MM.1S (cell line): ENCODE measurements at places on chromosomes 7 and 10.

- DNase-seq: no peak
These were observed 42.4 kb downstream of the TBATA start for GRCh38 chr10:70742537-70743429.

DNA sequence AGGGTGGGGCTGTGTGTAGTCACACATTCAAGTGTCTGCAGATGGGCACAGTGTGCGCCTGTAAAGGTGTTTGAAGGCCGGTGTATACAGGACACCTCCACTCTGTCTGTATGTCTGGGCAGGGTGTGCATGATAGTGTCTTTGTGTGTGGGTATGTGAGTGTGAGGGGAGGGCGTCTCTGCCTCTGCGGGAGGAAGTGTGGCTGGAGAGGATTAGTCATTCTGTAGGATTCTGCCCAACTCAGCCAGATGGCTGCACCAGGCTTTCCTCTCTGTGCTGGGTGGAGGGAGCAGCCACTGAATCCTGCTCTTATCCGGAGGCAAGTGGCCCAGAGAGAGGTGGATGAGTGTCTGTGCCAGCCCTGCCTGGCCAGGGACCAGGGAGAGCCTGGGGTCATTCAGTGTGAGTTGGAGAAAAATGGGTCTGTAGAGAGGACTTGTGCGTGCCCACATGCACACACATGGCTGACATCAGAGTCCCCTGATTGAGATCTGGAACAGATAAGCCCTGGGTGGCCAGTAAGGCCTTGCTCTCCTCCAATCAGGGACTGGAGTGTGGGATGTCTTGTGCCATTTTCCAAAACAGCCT lies 1.7 kb downstream of the SFXN3 start:
- DNase-seq: no peak

DNA sequence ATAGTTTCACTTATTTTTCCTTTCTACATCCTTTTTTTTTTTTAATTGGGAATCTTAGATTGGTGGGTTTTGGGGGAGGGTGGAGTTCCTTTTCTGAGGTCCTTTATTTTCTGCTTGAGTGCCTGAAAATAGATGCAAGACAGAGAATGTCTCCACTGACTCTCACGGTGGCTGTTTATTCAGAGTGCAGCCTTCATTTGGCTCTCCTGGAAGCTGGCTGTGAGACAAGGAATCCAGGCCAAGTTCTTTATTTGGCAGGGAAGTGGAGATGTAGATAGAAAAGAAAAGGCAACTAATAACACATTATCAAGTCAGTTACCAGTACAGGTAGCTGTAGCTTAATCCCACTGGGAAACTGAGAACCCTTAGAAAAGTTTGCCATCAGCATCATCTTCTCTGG lies 118.6 kb downstream of the CNTNAP2 start:
- no peak for DNase-seq

GRCh38 chr10:34816501-34817002 lies 1.5 kb upstream of the PARD3 start:
- no peak for DNase-seq

DNA sequence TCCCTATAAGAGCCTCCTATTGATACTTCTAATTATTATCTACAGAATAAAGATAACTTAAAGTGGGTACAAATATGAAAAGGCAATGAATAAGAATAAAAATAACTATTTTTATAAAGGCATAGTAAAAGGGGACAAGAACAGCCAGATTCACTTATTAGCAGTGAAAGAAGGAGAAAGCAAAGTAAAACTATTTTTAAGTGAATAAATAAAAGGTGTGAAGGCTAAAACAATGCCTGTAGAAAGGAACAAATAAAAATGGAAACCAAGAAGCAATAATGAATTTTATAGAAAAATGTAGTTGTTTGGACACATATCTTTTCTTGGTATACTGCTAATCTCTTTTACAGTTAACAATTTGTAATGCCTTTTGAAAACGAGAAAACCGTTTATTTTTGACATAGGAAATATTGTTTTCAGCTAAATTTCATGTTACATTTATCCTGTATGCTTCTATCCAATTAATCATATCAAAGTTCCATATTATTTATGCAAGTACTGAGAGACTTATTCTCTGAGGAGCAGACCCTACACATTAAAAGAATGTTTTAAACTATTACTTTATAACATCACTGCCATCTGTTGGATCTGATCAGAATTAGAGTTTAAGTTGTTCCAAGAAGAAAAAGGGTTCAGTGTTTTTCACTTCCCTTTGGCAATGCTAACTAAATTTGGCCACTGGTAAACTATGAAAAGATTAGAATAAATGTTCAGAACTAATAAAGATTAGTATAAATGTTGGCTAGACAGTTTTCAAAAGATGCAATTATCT lies 59.1 kb downstream of the ARMC3 start:
- peak; percentile 32 for DNase-seq

- DNase-seq: no peak
These were observed 131.5 kb upstream of the SP8 start for GRCh38 chr7:20918156-20918555.

GRCh38 chr7:27179503-27180430 lies 5.3 kb downstream of the HOXA11 start:
- DNase-seq: no peak

DNA sequence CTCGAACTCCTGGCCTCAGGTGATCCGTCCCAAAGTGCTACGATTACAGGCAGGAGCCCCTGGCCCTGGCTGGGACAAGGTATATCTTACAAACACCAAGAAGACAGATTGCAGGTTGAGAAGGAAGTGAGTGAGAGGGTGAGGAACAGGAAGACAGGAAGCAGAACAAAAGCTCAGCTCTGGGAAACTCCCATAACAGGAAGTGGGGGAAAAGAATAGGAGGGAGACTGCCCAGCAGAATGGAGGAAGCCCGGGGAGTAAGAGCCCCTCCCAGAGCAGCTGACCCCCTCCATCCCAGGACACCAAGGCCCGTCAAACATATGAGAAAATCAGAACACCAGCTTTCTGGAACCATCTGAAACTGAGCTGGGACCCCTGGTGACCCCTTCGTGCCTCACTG lies 2.9 kb downstream of the TECPR1 start:
- DNase-seq: no peak

DNA sequence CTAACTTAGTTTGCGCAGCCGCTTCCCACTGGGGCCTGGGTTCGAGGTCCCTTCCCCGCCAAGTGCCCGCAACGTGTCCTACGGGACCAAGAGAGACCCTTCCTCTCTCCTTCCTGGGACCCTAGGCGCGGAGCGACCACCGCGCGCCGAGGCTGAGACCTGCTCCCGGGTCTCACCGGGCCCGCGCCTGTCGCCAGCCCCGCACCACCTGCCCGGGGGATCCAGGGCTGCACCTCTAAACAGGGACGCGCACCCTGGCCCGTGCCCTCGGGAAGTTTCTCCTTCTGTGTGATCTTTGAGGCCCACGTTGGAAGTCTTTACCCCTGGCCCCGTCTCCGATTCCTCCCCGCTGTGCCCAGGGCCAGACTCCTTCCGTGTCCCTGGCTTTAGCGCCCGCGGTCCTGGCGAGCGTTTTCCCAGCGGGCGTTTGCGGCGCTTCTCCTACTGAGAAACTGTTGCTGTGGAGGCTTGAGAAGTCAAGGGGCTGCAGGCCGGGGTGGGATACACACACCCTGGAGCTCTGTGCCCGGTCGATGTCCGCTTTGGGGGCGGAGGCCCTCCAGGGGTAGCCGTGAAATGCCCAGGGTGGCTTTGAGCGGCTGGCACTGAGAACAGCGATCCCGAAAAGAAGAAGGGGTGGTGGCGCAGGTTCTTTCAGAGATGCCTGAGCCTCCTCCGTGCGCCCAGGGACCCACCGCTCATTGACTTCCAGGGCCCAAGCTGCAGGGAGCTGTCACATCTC lies 575 bp downstream of the PLPP4 start:
- DNase-seq: no peak

DNA sequence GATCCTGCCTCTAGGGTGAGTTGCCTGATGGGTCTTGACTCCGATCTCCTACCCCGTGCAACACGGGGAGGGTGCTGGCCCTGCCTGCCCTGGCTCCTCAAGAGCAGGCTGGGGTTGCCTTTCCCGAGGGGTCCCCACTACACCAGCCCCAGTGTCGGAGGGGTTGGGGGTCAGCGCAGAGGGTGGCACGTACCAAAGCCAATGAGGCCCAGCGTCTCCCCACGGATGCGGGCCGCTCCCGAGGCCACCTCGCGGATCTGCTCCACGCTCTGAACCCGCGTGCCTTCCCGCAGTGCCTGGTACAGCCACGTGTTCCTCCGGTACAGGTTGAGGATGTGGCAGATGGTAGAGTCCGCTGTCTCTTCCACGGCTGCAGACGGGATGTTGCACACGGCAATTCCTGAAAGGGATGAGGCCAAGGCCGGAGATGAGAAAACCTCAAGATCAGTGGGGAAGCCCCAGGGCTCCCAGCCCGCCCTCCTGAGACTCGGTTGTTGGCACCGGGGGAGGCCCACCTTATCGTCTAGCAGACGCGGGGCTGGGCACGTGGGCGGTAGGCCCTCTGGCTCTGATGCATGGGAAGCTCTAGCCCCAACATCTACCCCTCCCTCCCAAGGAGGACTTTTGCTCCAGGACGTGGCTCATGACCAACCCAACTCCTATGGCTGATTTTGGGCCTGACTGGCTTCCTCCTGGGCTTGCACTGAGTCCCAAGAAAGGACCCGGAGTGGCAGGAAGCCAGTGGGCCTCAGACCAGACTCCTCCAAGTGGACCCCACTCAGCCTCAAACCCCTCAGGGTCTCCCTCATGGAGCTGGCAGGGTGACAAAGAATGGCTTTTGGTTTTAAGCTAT lies 56.1 kb downstream of the ZRANB1 start:
- DNase-seq: no peak

DNA sequence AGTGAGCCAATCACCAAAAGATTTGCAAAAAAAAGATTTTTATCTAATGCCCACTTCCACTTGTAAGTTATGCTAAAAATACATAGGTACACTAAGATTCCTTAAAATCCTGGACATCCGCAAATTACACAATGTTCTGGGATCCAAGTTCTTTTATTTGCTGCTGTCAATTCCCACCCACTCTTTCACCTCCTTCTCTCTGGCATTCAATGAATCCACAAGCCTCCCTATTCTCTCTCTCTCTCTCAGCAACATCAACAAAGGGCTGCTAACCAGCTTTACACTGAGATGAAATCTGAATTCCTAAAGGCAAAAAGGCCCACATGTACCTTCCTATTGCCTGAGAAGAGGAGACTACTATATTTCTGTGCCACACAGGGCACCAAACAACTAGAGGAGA lies 99.9 kb downstream of the ARMH3 start:
- DNase-seq: no peak

DNA sequence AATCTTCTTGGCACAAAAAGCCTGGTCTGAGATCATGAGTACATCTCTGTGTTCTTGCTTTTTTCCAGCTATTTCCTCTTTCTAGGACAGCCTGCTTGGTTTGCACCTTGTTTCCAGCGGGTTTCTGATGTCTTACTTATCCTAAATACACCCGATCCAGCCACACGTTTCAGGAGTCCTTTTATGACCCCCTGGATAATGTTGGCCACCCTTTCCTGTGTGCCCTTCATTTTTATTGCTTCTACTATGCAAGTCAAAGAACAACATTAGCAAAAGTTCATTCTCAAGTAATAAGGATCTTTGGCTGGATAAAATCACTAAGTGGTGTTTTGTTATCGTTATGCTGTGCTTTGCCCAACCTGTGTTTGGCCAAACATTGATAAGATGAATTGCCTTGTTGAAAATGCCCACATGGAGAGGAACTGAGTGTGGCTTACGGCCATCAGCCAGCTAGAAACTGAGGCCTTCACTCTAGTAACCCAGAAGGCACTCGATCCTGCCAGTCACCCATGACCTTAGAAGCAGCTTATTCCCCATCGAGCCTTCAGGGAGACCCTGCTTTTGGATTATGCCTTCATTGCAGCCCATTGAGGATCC lies 28.7 kb upstream of the AKR1C1 start:
- DNase-seq: no peak

GRCh38 chr7:39741942-39742623 lies 118.7 kb downstream of the RALA start:
- peak; percentile 19 for DNase-seq

DNA sequence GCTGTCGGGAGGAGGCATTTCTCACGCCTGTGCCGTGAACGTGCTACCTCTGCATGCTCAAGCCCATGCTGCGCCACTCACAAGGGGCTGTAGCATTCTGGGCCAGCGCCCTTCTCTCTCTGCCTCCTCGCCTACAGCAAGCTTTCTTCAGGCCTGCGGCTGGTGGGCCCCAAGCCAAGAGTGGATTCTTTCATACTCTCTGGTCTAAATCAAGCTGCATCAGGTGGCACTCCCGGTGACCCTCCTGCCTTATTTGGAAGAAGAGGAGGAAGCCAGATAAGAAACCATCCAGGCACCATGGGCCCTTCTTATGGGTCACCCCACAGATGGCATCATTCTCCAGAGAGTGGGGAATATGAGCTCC lies 86.7 kb upstream of the DUSP5 start:
- no peak for DNase-seq

- no peak for DNase-seq
These were observed 47.5 kb upstream of the PODXL start for GRCh38 chr7:131603932-131604331.

DNA sequence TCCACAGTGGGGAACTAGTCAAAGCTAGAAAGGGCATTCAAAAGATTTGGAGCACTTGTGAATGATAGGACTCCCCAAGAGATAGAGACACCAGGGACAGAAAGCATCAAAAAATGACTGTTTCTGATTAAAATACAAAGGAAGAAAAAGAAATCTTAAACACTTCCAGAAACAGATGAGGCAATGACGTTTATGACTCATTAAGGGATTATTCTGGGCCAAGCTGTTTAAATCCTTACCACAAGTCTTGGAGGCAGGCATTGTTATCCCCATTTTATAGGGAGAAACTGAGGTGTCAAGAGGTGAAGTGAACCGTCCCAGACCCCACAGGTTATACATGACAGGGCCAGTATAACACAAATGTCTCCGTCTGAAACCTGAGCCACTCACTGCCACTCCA lies 68.3 kb upstream of the AMPH start:
- DNase-seq: no peak

GRCh38 chr7:86748201-86748600 lies 104.5 kb downstream of the GRM3 start:
- DNase-seq: no peak

DNA sequence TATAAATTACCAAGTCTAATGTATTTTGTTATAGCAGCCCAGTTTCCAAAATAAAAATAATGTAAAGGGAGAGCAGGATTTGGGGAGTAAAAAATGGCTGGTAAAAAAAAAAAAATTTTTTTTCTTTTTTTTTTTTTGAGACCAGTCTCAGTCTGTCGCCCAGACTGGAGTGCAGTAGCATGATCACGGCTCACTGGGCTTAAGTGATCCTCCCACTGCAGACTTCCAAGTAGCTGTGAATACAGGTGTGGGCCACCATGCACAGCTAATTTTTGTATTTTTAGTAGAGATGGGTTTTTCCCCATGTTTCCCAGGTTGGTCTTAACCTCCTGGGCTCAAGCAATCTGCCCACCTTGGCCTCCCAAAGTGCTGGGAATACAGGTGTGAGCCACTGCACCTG lies 4.8 kb upstream of the LSM8 start:
- no peak for DNase-seq
